Right lung (tissue), 10 donors: ENCODE measurements at places on chromosomes 16 and 17. TPM values are rescaled to one million over a fixed set of nuclear protein-coding genes. Genes with fewer than 3 reads are reported as not detected.

DNA sequence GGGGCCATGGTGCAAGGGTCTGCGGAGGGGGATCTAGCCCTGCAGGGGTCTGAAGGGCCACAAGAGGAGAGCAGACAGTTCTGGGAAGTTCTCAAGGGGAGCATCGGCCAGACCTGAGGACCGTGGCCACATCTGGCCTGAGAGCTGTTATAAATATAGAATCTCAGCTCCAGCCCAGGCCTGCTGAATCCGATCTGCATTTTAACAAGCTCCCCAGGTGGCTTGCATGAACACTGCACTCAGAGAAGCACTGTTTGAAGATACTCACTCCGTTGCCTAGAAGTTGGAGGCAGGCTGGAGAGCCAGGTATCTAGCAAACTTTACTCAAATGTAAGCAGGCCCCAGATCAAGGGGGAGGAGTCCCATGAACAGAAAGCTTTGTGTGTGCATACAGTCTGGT lies 61.3 kb downstream of the NKD1 start:
- DNase-seq: no peak

DNA sequence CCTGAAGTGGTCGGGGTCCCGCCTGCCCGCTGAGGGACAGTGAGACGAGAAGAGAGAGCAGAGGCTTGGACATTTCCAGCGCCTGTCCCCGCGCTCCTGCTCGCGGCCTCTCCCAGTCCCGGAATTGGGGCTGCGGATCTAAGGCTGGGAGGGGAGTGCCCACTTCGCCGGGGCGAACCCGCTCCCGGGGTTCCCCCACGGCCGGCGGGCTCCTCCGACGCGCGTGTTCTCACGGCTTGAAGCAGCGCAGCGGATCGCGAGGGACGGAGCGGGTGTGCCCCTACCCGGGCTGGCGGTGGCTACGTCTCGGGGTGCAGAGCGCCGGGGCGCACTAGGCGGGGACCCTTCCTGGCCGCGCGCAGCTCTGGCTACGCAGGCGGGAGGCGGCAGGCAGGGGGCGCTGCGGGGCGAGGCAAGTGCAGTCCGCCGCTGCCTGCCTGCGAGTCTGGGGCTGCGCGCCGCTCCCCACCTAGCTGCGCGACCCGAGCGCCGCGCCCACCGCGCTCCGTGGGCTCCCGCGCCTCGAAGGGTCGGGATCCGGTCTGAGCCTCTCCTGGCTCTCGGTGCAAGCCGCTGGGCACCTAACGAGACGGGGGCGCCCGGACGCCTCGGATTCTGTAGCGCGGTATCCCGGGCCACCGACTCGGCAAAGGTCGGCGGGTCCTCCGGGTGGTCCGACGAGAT lies 1.2 kb downstream of the NGFR start:
- DNase-seq: no peak

GRCh38 chr17:28643983-28644786 lies 773 bp downstream of the BLTP2 start:
- no peak for DNase-seq

DNA sequence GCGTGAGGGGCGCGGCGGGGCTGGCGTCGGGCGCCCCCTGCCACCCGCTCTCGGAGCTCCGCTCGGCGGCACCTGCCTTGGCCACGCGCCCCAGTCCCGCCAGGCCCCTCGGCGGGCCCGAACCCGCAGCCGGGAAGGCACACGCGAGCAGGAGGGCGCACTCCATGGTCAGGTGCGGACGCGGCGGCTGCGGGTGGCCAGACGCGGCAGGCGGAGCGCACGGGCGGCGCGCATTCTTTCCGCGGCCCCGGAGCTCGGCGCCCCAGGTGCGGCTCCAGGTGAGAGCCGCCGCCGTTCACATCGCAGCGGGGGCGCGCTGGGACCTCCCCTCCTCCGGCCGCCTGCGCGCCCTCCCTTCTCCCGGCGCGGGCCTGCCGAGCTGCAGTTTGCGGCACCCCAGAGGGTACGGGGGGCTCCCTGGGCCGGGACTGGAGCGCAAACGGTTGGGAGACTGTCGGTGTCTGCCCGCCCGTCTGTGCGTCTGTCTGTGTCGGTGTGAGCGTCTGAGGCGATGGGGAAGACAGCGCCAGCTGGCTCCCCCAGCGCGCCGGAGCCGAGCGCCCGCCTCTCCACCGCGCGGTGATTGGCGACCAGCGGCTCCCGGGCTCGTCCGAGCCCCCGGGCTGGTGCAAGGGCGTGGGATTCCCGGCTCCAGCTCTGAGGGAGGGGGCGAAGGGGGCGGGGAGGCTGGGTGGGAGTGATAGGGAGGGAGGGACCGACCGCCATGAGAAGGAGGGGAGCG lies at the start of gene ADAMTS18:
Gene ADAMTS18 (minus strand): TSS at position 505 of the 742 bp plus-strand sequence. CDS start 339 bp downstream, at position 166.
- DNase-seq: no peak

GRCh38 chr16:31527734-31528274 lies at the start of gene AHSP:
TSS of gene AHSP (plus strand) at chr16:31527900. CDS start at chr16:31528140, 240 bp downstream.
- no peak for DNase-seq

GRCh38 chr16:46743232-46743719 lies 4.9 kb downstream of the MYLK3 start:
- no peak for DNase-seq

DNA sequence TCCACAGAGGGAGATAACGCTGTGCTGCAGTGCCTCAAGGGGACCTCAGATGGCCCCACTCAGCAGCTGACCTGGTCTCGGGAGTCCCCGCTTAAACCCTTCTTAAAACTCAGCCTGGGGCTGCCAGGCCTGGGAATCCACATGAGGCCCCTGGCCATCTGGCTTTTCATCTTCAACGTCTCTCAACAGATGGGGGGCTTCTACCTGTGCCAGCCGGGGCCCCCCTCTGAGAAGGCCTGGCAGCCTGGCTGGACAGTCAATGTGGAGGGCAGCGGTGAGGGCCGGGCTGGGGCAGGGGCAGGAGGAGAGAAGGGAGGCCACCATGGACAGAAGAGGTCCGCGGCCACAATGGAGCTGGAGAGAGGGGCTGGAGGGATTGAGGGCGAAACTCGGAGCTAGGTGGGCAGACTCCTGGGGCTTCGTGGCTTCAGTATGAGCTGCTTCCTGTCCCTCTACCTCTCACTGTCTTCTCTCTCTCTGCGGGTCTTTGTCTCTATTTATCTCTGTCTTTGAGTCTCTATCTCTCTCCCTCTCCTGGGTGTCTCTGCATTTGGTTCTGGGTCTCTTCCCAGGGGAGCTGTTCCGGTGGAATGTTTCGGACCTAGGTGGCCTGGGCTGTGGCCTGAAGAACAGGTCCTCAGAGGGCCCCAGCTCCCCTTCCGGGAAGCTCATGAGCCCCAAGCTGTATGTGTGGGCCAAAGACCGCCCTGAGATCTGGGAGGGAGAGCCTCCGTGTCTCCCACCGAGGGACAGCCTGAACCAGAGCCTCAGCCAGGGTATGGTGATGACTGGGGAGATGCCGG lies 769 bp downstream of the CD19 start:
- DNase-seq: no peak

GRCh38 chr17:77763023-77763422 lies 195.5 kb upstream of the TNRC6C start:
- DNase-seq: no peak

The HEATR9 gene
- polyA plus RNA-seq: 0.28 TPM

The ANKRD11 gene
- polyA plus RNA-seq: 104 TPM

The OR2C1 gene
- polyA plus RNA-seq: 0.39 TPM

The MIF4GD gene
- polyA plus RNA-seq: 15.2 TPM

The TTLL6 gene
- polyA plus RNA-seq: 1.9 TPM

The TERB1 gene
- 0.23 TPM for polyA plus RNA-seq

The GLP2R gene
- polyA plus RNA-seq: 1.4 TPM
